RWPE2 (cell line): ENCODE measurements at places on chromosomes 1 and 21.
A peak's percentile ranks its signal among the peaks of the same experiment; 100 is the strongest.

DNA sequence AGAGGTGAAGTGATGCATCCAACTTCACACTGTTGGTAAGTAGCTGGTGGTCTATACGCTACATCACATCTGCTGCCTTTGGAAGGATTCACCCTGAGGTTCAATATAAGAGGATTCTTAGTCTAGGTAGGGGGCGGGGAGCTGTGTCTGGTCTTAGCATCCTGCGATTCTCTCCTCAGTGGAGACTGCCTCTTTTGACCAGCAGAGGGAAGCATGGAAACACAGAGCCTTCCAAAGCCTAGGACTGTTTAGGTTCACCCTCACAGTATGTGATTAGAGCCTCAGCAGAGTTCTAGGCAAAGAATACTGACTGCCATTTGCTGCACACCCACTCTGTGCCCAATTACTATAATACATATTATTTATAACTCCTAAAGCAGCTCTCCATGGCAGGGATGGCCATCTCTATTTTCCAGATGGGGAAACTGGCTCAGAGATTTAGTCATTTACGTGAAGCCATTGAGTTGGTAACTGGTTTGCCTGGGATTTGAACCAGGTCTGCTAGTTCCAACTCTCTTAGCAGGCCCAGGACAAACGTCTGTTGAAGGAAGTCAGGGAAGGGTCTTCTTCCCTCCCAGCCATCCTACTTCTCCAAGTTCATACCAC lies 28.9 kb upstream of the EFCAB14 start:
- DNase-seq, result no peak

DNA sequence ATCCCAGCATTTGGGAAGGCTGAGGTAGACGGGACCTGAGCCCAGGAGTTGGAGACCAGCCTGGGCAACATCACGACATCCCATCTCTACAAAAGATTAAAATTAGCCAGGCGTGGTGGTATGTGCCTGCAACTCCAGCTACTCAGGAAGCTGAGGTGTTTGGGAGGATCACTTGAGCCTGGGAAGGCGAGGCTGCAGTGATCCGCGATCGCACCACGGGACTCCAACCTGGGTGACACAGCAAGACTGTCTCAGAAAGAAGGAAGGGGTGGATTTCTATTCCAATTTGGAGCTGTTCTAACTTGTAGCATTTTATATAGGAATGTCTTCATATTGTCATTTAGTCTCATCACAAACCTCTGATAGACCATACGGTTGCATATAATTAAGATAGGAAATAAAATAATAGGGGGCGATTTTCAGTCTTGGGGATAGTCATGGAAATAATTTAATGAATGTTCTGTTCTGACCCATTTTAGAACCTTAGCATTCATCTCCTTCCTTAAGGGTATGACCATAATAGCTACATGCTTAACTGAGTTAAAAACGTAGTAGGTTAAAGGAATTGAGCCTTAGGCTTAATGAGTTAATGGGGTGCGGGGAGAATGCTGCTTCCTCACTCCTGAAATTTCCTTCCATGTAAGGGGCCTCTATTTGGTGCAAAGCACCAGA lies 93.1 kb downstream of the ADCY10 start:
- DNase-seq, result no peak

- DNase-seq, result peak; percentile 26
Observed at GRCh38 chr1:109786531-109787021, 22.9 kb upstream of the EPS8L3 start.

GRCh38 chr1:221439747-221440501 lies 302.0 kb downstream of the DUSP10 start:
- no peak for DNase-seq

DNA sequence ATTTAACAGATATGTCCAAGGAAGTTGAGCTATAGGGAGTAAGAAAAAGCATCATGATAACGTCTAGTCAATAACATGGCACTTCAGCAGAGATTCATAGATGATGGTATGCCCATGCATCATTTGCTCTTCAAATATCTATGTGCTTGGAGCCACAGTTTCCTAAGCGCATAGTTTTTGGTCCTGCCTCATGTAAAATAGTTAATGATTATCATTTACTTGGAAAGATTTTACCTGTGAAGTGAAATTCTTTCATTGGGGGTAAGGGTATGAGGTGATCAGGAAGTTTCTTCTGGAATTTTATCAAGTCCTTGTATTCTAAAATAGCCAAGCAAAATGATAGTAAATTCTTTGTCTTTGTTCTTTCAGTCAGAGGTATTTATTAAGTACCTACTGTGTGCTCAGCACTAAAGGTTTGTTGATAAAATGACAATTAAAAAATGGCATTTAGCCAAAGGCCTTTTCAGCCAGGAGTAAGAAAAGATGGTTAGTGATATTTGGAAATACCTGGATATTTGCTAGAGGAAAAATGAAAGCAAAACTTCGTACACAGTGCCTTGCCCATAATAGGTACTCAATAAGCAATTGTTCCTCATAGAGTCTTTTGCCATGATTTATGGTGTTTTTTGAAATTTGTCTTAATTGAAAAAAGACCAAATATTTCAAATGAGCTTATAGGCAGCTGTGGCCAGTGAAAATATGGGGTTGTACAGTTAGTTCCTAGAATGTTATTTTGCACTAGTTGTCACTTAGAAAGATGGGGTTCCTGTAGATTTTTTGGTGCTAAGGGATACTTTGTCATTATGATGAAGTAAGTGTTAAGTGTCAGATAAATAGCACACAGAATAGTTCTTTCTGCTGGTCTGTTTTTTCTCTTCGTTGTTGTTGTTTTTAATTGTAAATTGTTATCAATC lies 13.1 kb downstream of the PDIK1L start:
- DNase-seq, result no peak

GRCh38 chr1:88877382-88877825 lies 14.0 kb downstream of the GTF2B start:
- no peak for DNase-seq

- DNase-seq, result peak; percentile 87
Observed at GRCh38 chr21:45012662-45013259, 61.6 kb upstream of the ADARB1 start.

- no peak for DNase-seq
Observed at GRCh38 chr1:183103147-183103546, 79.9 kb downstream of the LAMC1 start.

DNA sequence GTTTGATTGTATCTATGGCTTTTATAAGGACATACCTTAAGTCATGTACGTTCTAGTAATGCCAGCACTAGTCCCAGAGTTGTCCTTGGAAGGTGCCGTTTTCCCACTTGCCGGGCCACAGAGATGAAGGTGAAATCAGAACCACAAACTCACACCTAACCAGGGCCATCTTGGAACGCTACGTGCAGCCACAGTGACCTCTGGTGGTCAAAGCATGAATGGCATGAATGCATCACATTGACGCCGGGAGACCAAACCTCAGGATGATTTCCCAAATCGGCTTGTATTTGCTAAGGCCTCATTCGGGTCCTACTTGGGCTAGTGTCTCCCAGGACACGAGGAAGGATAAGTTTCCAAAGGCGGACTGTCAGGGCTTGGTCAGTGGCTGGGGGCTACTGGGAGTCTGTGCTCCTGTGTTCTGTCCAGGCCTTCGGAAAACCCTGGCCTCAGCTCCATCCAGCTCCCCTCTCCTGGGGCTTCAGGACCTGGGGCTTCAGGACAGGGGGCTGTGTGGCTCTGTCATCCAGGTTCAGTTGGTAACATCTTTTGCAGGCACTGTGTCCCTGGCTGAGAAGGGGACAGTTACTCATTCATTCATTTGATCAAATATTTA lies 260.5 kb downstream of the PRDM2 start:
- DNase-seq, result no peak

- DNase-seq, result no peak
Observed at GRCh38 chr1:207626972-207627337, 18.0 kb upstream of the CR1L start.

DNA sequence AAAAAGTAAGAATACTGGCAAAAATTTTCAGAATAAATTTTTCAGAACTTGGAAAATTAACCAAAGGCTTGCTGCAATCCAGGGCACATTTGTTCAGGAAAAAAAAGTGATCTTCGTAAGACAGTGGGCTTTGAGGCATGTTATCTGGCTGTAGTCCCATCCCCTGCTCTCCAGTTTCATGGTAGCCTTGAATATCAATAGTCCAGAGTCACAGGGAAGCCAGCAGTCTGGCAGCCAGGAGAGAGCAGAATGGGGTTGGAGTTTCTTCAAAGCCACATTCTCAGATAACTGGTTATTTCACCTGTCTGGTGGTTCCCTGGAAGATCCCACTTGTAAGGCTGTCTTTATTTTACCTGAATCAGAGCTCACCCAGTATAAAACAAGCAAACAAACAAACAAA lies 669.3 kb downstream of the MATN1 start:
- DNase-seq, result no peak

DNA sequence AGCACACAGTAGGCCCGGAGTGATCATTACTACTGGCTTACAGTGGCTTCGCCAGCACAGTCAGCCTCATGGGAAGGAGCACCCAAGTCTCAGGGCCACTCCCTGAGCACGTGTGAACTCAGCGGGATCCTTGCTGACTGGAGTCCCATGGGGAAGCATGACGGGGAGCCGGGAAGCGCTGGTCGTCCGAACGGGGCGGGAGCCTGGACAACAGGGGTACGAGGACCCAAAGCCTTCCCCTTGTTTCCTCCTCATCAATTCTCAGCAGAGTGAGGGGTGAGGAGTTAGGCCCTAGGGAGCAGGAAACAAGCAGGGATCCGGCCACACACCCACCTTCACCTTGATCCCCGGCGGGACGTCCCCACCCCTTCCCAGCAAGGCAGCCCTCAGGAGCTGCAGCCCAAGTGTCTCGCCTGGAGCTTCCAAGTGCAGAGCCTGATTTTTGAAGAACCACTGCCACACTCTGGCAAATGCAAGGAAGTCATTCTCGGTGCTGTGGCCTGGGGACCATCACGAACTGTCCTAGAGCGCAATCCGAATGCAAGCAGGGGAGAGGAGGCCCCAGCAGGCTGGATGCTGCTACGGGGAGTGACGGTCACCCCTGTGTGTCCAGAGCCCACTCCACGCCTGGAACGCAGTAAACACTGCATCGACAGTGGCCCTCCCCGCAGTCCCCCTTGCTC lies 35.5 kb downstream of the TOMM20 start:
- no peak for DNase-seq

- DNase-seq, result no peak
Observed at GRCh38 chr1:26145041-26145959, 13.6 kb upstream of the FAM110D start.

GRCh38 chr1:17381161-17381560 lies 9.2 kb downstream of the PADI6 start:
- no peak for DNase-seq

- no peak for DNase-seq
Observed at GRCh38 chr21:40926238-40926637, 79.3 kb upstream of the DSCAM start.

GRCh38 chr1:65679773-65680172 lies 112.9 kb upstream of the PDE4B start:
- DNase-seq, result no peak

GRCh38 chr1:60914982-60915381 lies 167.4 kb upstream of the NFIA start:
- DNase-seq, result no peak
